Stimulated activated CD8-positive, alpha-beta memory T cell treated with anti-CD3 and anti-CD28 coated beads, Interleukin-2, amount 100 ng/mL, for 1 hour (primary cell): ENCODE measurements at places on chromosomes 6 and 20.

GRCh38 chr6:138925806-138926205 is 62.2 kb downstream of the REPS1 start:
- DNase-seq, result no peak

DNA sequence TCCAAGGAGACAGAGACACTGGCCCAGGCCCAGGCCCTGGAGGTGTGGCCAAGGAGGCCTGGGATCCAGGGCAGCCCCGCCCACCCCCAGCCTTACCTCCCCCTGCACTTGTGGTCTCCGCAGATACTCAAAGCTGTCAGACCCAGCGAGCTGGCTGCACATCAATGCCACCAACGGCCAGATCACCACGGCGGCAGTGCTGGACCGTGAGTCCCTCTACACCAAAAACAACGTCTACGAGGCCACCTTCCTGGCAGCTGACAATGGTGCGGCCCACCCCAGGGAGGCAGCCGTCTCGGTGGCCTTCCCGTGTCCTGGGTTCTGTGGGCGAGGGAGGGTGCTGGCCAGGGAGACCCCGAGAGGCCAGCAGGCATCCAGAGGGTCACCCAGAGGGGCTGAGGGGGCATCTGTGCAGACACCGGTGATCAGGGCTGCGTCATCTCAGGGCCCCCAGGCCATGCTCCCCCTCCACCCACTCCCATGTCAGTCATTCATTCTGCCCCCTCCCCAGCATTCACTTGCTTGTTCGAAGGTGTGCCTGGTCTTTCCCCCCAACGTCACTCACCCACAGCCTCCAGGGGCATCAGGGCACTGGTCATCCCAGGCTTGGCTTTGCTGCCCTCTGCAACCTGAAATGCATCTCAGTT is 141.3 kb downstream of the TAF4 start:
- no peak for DNase-seq

DNA sequence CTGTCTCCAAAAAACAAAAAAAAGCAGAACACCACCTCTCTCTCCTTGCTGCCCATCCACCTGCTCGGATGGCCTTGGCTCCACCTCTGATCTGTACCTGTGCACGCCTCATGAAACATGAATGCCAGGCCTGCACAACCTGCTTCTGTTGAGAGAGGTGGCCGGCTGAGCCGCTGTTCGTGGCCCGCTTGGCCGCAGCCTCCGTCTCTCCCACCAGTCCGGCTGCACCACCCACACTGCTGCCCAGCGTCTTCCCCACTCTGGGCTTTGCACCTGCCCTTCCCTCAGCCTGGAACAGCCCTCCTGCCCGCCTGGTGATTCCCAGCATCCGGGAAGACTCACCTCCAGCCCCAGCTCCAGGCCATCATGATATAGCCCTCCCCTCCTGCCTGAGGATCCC is 12.2 kb upstream of the ZBTB46 start:
- no peak for DNase-seq

DNA sequence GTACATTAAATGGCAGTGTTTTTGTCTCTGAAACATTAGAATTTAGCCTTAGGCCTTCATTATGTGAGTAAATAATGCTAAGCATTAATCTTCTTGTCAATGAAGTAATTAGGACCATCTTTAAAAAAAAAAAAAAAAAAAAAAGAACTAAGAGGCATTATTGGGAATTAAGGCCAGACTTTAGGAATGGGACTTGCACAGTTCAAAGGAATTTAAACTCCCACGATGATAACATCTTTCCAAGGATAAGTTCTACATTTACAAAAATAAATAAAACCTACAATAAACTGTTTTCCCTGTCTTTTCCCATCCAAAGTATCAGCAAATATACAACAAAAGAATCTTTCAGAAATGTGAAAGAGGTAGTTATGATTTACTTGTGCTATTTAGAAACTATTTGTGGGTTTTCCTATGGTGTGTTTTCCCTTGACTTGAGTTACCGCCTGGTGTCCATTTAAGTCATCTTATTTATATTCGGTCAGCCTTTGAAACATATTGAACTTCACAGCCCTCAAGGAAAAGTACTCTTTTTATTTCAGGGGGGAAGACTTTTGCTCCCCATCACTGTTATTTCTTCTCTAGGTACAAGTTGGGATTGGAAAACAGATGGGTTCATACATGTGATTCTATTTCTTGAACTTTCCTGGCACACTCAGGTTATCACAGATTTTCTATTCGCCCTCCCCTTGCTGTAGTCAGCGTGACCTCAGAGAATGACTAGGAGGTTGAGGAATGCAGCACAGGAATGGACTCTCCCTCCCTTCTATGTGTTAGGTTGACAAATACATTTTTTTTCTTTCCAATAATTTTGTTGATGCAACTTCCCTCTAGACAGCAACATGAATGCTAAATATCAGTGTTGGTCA is 13.6 kb downstream of the STMND1 start:
- no peak for DNase-seq

DNA sequence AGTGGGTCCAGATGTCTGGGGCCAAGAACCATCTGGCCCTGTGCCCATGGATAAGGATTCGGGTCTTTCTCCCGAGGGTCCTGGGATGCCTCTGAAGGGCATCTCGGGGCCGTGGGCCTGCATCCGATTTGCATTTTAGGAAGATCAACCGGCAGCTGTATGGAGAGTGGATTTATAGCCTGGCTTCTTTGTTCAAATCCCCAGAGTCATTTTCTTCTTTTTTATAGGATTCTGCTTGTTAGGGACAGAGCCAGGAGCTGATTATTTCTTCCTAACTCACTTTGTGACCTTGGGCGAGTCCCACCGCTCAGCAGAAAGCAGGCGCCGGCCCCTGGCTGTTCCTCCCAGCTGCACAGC is 52.9 kb upstream of the APCDD1L start:
- DNase-seq, result no peak

DNA sequence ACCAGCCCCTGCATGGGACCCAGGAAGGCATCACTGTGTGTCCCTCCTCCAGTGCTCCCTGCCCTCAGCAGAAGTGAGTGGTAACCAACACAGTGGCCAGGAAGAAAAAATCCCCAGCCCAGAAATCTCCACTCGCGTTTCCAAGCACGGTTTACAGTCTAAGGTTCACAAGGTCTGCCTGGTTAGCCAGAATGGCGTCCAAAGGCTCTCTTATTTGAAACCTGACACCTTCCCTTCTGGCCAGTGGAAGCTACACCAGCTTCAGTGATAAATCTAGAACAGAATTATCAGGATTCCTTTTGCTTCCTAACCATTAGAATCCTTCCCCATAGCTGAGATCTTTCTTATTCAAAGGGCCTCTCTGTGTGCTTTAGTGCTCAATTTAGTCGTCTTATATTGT is 9.2 kb downstream of the LY86 start:
- DNase-seq, result no peak

DNA sequence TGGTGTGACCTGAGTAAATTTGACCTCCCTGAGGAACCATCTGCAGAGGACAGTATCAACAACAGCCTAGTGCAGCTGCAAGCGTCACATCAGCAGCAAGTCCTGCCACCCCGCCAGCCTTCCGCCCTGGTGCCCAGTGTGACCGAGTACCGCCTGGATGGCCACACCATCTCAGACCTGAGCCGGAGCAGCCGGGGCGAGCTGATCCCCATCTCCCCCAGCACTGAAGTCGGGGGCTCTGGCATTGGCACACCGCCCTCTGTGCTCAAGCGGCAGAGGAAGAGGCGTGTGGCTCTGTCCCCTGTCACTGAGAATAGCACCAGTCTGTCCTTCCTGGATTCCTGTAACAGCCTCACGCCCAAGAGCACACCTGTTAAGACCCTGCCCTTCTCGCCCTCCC is 24.3 kb downstream of the GTSF1L start:
- no peak for DNase-seq

- no peak for DNase-seq
Observed at GRCh38 chr6:133242637-133243585, 1.8 kb downstream of the EYA4 start.
